ENCODE measurements at places on chromosomes 12 and 14.

- no peak for DNase-seq
Measured at GRCh38 chr12:26941215-26941594, 2.9 kb downstream of the FGFR1OP2 start.

DNA sequence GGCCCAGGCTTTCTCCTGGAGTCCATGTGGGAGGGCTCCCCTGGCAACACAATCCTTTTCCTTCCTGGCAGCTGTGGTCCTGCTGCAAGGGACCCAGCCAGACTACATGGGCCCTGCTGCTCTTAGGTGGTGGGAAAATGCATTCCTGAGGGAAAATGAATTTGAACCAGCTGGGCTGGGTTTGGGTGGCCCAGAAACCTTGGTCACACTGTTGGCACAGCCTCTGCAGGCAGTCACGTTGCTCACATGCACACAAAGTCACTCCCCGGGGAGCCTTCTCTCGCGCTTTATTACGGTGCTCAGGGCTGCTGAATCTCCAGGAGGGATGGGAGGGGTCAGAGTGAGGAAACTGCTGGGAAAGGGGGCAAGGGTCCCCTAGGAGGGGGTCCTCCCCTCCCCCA is 17.2 kb downstream of the PLEKHG3 start:
- DNase-seq = peak; percentile 53

DNA sequence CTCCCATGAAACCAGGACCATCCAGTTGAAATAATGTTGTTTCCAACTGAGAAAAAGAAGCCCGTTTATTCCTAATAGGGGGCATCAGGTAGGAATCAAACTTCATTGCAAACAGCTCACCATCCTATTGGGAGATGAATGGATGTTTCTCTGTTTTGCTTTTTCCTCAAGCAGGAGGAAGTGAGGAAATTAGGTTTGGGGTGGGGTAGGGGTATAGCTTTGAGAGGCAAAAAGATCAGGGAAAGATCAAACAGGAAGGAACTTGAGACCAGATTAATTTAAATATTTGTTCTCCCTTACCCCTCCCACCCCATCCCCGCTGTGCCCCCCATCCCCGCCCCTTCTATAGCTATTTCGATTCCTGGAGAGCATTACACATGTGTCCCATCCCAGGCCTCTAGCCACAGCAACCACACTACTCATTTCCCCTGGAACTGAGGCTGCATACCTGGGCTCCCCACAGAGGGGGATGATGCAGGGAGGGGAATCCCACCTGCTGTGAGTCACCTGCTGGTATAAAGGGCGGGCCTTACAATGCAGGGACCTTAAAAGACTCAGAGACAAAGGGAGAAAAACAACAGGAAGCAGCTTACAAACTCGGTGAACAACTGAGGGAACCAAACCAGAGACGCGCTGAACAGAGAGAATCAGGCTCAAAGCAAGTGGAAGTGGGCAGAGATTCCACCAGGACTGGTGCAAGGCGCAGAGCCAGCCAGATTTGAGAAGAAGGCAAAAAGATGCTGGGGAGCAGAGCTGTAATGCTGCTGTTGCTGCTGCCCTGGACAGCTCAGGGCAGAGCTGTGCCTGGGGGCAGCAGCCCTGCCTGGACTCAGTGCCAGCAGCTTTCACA is at the start of gene IL23A:
Gene IL23A, plus strand, starts transcription at position 577 of the 850 bp plus-strand sequence. Its CDS starts 161 bp downstream, at position 738.
- no peak for DNase-seq

- DNase-seq = no peak
Measured at GRCh38 chr12:49298160-49298559, 3.2 kb downstream of the PRPH start.

- DNase-seq = no peak
Measured at GRCh38 chr14:93709249-93709648, 79.0 kb downstream of the PRIMA1 start.

GRCh38 chr12:78284417-78284816 is 453.7 kb downstream of the NAV3 start:
- no peak for DNase-seq

DNA sequence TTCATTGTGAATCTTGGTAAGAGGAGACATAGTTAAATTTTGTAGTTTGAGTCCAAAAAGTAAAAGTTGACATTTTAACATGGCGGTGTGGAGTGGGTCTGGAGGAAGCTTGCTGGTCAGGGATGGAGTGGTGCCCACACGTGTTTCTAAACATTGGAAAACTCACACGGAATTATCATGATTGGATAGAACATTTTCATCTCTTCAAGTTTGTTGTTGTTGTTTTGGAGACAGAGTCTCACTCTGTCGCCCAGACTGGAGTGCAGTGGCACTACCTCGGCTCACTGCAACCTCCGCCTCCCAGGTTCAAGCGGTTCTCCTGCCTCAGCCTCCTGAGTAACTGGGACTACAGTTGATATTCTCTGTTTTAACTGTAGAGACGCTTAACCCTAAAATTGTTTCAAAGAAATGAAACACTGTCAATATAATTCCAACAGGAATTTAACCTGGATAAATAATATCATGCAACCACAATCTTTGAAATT is 502 bp upstream of the MBIP start:
- no peak for DNase-seq

GRCh38 chr14:104651876-104652260 is 37.5 kb upstream of the INF2 start:
- DNase-seq = no peak

- DNase-seq = no peak
Measured at GRCh38 chr12:83471341-83471740, 784.6 kb downstream of the TMTC2 start.

- no peak for DNase-seq
Measured at GRCh38 chr14:50929506-50929905, 14.8 kb downstream of the PYGL start.

- DNase-seq = no peak
Measured at GRCh38 chr12:122803937-122804336, 29.6 kb downstream of the CCDC62 start.

GRCh38 chr14:26286081-26286912 is 311.5 kb downstream of the NOVA1 start:
- no peak for DNase-seq

DNA sequence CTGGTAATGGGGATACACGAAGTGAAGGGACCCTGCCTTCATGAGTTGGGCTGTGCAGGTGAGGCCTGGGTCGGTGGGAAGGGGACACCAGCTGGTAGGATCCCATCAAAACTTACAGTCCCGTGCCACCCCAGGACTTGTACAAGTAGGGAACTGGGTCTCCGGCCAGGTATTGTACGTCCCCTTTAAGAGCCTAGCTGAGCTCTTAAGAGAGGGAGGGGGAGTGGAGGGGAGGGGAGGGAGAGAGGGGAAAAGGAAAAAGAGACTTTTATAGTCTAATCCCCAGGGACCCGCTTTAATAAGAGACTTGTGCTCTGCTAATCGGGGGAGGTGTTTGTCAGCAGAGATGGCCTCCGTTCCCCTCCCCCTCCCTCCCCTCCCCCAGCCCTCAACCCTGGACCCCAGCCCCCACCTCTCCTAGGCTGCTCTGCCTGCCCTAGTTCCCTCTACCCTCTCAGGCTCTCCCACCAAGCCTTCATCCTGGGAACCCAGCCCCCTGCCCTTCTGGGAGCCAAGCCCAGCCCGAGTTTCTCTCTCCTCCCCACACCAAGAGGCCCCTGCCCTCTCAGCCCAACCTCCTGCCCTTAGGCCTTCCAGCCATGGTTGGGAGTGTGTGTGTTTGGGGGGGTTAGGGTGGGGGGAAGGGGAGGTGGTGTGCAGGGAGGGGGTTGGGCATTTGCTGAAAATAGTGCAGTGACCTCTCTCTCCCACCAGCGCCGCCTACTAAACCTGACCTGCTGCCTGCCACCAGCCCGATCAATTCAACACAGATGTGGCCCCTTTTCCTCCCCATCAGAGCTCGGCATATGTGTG is 2.6 kb downstream of the GDF11 start:
- DNase-seq = no peak

All from psoas muscle (tissue), 8 donors.